CD4-positive, alpha-beta memory T cell (primary cell): ENCODE measurements at places on chromosomes 2 and 18. TPM values are rescaled to one million over a fixed set of nuclear protein-coding genes. Genes with fewer than 3 reads are reported as not detected.
A peak's percentile ranks its signal among the peaks of the same experiment; 100 is the strongest.

- peaks cover 4% of the 10 kb centered on the region for H3K4me1 ChIP-seq
- H3K27ac ChIP-seq: no peak overlapping the region
- no peaks in the 10 kb centered on the region for H3K27me3 ChIP-seq
- DNase-seq: no peak
Measured at GRCh38 chr2:43636621-43637020, 439 bp upstream of the PLEKHH2 start.

GRCh38 chr2:78734221-78734620 lies 291.3 kb upstream of the REG3G start:
- no peaks in the 10 kb centered on the region for H3K4me1 ChIP-seq
- H3K27me3 ChIP-seq: no peaks in the 10 kb centered on the region
- no peak for DNase-seq

DNA sequence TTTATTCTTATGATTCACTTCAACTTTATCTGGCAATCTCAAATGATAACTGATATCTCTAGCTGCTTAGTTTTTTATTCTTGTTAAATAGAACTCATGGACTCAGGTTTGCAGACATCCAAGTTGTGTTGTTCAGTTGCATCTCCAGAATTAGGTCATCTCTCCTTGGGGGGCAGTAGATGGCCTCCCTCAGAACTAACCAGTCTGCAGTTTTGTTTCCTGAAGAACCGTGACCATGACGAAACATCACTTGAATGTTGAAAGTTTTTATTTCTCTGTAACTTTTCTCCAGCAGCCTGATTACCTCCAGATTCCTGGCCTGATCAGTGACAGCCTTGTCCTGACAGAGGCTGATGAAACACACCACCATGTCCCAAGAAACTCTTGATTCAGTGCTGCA lies 321.5 kb downstream of the GALNT13 start:
- H3K27me3 ChIP-seq: no peaks in the 10 kb centered on the region
- no peaks in the 10 kb centered on the region for H3K36me3 ChIP-seq
- H3K4me1 ChIP-seq: no peaks in the 10 kb centered on the region

GRCh38 chr2:168894101-168894500 lies 3.9 kb upstream of the SPC25 start:
- no peaks in the 10 kb centered on the region for H3K36me3 ChIP-seq
- no peaks in the 10 kb centered on the region for H3K27me3 ChIP-seq
- DNase-seq: no peak
- H3K4me1 ChIP-seq: peaks cover 6% of the 10 kb centered on the region
- H3K4me3 ChIP-seq: no peak overlapping the region

DNA sequence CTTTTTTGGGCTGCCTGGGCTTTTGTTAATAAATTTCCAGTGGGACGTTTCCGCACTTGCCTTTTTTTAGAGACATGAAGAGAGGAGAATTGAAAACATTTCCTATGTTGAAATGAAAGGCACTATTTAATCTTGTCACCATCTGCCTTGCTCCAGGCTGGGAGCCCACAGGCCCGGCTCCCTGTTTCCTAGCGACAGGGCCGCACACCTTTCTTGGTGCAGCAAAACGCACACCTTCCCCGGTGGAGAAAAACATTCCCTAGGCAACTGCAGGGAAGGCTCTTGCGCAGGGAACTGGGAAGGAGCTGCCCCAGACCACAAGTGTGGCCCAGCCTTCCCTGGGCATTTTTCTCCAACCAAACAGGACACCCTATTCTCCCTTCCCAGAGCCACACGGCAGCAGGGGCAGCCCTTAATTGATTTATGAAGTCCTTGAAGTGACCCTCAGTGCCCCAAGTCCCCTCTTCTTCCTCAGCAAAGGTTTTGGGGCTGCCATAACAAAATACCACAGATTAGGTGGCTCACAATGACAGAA lies 132.9 kb upstream of the MSH6 start:
- H3K4me3 ChIP-seq: no peak overlapping the region
- no peak overlapping the region for H3K27ac ChIP-seq
- no peaks in the 10 kb centered on the region for H3K27me3 ChIP-seq
- no peaks in the 10 kb centered on the region for H3K36me3 ChIP-seq

DNA sequence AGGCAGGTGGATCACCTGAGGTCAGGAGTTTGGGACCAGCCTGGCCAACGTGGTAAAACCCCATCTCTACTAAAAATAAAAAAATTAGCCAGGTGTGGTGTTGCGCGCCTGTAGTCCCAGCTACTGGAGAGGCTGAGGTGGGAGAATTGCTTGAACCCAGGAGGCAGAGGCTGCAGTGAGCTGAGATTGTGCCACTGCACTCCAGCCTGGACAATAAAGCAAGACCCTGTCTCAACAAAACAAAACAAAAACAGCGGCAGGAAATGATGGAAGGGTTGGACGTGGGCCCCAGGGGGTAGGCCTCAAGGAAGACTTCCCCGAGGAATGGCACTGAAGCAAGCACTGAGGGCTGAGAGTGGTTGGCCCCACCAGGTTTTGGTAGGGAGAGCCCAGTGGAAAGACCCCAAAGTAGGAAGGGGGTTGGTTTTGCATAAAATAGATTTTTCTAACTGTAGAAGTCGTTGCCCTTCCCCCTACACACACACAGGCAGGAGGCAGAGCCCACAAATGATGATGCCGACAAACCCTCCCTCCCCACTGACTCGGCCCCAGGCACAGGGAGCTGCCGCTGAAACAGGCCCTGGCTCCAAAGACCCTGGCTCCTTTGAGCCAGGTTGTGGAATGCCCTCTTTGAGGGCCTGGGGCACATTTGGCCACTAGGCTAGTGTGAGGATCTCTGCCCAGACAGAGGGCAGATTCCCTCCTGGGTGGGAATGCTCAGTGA lies 104.8 kb downstream of the CABLES1 start:
- peaks cover 20% of the 10 kb centered on the region for H3K4me1 ChIP-seq
- no peak for DNase-seq
- H3K27me3 ChIP-seq: no peaks in the 10 kb centered on the region
- no peak overlapping the region for H3K4me3 ChIP-seq

RAB6C gene
- not detected for total RNA-seq

GRCh38 chr18:78611869-78612268 lies 367.7 kb upstream of the SALL3 start:
- no peaks in the 10 kb centered on the region for H3K4me1 ChIP-seq
- no peaks in the 10 kb centered on the region for H3K36me3 ChIP-seq
- DNase-seq: no peak
- H3K27me3 ChIP-seq: no peaks in the 10 kb centered on the region

GRCh38 chr2:151771599-151772358 lies 37.5 kb upstream of the NEB start:
- no peak overlapping the region for H3K4me3 ChIP-seq
- no peaks in the 10 kb centered on the region for H3K4me1 ChIP-seq
- H3K27ac ChIP-seq: no peak overlapping the region
- no peaks in the 10 kb centered on the region for H3K36me3 ChIP-seq
- no peak for DNase-seq

DCDC2C gene
- not detected for total RNA-seq

DNA sequence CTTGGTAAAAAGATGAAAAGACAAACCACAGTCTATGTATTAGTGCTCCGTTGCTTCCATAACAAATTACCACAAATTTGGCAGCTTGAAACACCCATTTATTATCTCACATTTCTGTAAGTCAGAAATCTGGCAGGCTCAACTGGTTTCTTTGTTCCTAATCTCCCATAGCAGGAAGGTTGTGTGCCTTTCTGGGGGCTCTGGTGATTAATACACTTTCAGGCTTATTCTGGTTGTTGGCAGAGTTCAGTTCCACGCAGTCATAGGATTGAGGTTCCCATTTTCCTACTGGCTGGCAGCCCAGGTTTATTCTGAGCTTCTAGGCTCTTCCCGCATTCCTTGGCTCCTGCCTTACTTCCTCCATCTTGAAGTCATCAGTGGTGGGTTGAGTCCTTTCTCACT lies 189.3 kb downstream of the ANAPC1 start:
- peaks cover 12% of the 10 kb centered on the region for H3K4me1 ChIP-seq
- no peaks in the 10 kb centered on the region for H3K27me3 ChIP-seq
- no peak overlapping the region for H3K27ac ChIP-seq
- H3K4me3 ChIP-seq: no peak overlapping the region

DNA sequence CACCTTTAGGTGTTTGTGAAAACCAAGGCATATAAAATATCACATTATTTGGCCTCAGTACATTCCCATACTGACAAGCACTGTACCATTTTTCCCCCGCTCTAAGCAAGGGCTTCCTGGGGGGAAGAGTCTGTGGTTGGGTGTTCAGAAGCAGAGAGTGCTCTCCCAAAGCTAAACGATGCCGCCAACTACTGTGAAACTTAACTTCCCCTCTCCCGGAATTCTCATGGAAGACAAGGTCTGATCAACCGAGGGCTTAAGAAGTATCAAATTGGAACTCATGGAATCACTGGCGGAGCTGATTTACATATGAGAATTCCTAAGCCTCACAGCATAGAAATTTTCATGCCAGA lies 433 bp upstream of the MFF start:
- no peak for DNase-seq
- no peaks in the 10 kb centered on the region for H3K27me3 ChIP-seq
- peak overlapping the region; percentile 45 for H3K4me3 ChIP-seq
- no peaks in the 10 kb centered on the region for H3K36me3 ChIP-seq

GPR45 gene
- not detected for total RNA-seq

DNA sequence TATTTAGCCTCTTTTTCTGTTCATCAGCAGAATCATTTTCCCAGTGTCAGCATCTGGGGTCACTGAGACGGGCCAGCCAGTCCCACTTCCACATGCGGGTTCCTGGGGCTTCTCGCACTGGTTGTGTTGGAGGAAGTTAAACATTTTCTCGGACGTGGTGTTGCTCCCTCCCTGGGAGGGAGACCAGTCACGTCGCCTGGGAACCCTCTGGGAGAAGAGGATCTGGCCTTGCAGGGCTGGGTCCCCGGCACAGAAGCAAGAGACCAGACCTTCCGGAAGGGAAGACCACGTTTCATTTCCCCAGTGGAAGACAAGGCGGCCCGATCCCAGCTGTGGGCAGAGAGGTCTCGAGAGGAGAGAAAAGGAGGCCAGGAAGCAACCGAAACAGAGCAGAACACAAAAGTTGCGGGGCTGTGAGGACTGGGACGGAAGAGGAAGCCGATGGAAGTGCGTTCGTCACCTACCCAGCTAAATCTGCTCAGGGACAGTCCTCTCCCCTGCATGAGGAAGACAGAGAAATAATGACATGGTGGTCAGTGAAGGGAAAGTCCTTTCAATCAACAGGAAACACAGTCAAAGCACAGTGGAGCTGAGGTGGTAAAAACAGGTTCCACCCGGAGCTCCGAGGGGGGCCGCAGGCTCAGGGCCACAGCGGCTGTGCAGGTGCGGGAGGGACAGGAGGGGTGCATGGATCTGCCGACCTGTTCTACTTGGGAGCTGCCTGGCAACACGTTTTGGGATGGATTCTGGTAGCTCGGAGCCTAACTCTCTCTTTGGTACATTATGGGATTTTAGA lies 144.4 kb downstream of the MBP start:
- H3K4me1 ChIP-seq: peaks cover under 1% of the 10 kb centered on the region
- no peaks in the 10 kb centered on the region for H3K36me3 ChIP-seq
- H3K4me3 ChIP-seq: no peak overlapping the region
- H3K27ac ChIP-seq: no peak overlapping the region
- DNase-seq: no peak

SERPINB10 gene
- not detected for total RNA-seq

DNA sequence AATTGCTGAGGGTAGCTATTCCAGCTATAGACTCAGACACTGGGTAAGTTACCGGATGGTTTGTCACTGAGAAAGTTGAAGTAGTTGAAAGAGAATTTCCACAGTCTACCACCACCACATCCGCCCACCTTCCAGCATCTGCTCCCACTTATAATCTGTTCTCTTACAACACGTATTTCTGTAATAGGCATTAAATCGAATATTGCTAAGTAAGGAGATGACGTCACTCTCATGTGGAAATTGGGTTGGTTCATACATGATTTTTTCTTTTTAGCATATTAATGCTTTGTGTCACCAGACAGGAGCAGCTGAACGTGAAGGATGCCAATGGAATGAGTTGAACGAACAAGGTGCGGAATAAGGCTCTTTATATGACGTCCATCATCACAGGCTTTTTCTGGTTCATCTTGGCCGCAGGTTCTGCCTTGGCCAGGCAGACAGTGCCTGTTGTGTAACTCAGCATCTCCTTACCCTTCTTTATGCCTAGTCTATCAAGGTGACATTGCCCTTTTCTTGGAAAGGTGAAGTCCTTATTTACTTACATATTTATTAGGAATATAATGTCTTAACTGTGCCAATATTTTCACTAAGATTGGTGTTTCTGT lies 45.9 kb downstream of the THUMPD2 start:
- H3K4me3 ChIP-seq: no peak overlapping the region
- H3K27ac ChIP-seq: no peak overlapping the region
- DNase-seq: no peak
- H3K27me3 ChIP-seq: no peaks in the 10 kb centered on the region
- no peaks in the 10 kb centered on the region for H3K4me1 ChIP-seq
- H3K36me3 ChIP-seq: peaks cover 12% of the 10 kb centered on the region

- peaks cover 80% of the 10 kb centered on the region for H3K4me1 ChIP-seq
- H3K36me3 ChIP-seq: no peaks in the 10 kb centered on the region
- no peak for DNase-seq
- H3K27me3 ChIP-seq: no peaks in the 10 kb centered on the region
- H3K4me3 ChIP-seq: no peak overlapping the region
- H3K27ac ChIP-seq: peak overlapping the region; percentile 38
Measured at GRCh38 chr2:230657906-230658305, 54.7 kb upstream of the CAB39 start.

HTR2B gene
- not detected for total RNA-seq

DNA sequence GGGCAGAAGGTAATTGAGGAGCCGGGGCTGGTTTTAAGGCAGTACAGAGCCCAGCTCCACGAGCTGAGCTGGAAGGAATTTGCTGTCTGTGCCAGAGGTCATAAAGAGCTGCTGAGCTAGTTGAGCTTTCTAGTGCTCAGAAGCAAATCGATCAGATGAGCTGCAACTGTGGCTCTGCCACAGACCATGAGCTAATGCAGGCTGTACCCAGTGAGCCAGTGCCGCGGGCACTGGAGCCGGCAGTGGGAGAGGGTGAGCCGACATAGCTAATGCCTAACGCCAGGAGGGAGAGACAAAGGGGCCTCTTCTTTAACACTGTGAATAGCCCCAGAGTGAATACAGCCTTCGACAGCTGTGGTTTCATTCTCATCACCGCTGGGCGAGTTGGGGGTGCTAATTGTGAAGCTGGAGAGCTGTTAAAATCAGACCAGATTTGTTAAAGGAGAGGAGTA lies 410.1 kb upstream of the TCF4 start:
- no peak overlapping the region for H3K27ac ChIP-seq
- no peaks in the 10 kb centered on the region for H3K36me3 ChIP-seq
- no peaks in the 10 kb centered on the region for H3K4me1 ChIP-seq
- no peaks in the 10 kb centered on the region for H3K27me3 ChIP-seq
- no peak overlapping the region for H3K4me3 ChIP-seq
- no peak for DNase-seq

GRCh38 chr2:112006076-112006410 lies 49.0 kb upstream of the TMEM87B start:
- H3K36me3 ChIP-seq: no peaks in the 10 kb centered on the region
- no peak overlapping the region for H3K27ac ChIP-seq
- H3K4me3 ChIP-seq: no peak overlapping the region
- no peak for DNase-seq
